ENCODE measurements at places on chromosomes 3 and 15.

GRCh38 chr3:20091331-20092047 lies 51.2 kb downstream of the KAT2B start:
- ATAC-seq = no peak

- ATAC-seq = no peak
Measured at GRCh38 chr15:53397041-53397616, 362.3 kb downstream of the WDR72 start.

DNA sequence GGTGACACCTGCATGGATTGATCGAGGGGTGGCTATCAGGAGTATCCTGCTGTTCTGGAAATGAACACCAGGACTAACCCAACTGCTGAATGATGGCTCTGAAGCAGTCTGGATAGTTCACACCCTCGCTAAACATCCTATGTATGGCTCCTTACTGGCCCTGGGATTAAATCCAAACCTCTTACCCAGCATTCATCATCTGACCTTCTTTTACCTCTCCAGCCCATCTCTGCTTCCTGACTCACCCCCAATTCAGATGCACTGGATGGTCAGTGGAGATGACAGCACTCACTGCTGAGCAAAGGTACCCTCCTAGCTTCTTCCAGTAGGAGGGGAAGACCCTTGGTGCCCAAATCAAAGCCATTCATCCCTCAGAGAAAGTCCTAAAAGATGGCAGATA lies 235.2 kb upstream of the TRIM42 start:
- ATAC-seq = no peak

GRCh38 chr3:64890006-64890405 lies 202.2 kb upstream of the ADAMTS9 start:
- no peak for ATAC-seq

DNA sequence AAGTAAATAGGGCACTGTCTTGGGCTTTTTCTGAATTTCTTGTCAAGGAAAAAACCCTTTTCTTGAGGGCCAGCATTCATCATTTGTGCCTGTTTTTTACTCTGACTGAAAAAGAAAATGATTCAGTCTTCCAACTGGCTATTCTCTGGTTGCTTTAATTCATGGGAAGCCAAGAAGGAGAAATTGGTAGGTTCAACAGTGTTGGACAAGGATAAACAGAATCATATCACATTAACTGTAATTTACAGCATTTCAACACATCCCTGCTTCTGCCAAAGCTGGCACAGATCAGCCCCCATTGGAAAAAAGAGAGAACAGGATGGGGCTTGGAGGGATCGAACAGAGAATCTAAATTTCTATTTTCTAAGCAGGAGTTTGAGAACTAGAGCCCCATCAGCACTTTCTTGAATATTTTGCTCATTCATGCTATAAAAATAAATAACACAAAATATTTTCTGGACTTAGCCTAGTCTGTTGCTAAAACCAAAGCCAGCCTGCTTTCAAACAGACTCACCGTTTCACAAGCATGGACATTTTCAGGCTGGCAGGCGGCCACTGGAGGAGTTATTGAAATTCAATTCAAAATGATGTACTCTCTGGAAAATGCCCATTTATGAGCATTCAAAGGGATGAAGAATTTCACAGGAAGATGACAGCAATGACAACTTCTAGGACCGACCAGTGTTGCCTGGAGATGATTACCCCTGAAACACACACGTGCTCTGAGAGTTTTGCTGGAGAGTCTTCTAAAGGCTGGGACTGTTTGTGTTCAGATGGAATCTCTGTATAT lies 181.2 kb downstream of the WNT5A start:
- ATAC-seq = no peak
